ENCODE measurements at places on chromosomes 11 and 22. TPM values are rescaled to one million over a fixed set of nuclear protein-coding genes. Genes with fewer than 3 reads are reported as not detected.

KCTD17 gene
- 39.1 TPM for total RNA-seq

CEND1 gene
- total RNA-seq, result 7.6 TPM

SLC25A18 gene
- total RNA-seq, result 0.60 TPM

ADORA2A gene
- total RNA-seq, result 13.7 TPM

All from cardiac muscle cell (in vitro differentiated cells and primary cell).